ENCODE measurements at places on chromosomes 1 and 21.

GRCh38 chr1:201094832-201095231 lies 17.4 kb downstream of the CACNA1S start:
- no peak for ATAC-seq

DNA sequence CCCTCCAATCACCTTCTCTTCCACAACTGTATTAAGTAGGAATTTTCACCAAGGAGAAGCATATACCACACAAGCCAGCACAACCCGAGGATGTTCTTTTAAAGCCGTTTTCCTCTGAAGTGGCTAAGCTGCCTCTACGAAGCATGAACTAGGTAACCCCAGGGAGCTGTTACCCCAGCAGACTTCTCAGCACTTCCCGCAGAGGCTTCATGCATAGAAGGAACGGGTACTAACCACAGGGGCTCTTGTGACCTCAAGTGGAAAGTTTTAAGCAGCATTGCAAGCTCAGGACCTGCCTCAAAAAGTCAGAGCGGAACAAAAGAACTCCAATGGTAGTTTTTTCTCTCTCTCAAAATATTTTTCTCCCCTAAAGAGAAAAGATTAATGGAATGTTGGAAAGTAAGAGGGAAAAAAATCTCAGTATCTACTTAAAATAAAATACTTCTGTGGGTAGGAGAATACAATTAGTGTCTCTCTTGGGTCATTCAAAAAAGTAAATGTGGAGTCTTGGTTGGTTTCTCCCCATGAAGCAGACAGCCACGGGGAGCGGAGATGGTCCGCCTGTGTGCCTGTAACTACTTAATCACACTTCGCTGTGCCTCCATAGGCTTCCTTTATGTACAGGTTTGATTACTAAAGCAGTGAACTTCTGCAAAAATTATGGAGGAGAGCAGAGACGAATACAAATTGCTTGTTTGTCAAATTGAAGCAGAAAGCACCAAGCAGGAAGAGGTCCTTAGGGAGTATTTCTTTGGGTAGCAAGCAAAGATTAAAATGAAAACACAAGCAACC lies 40.9 kb downstream of the STX6 start:
- peak; percentile 53 for ATAC-seq

DNA sequence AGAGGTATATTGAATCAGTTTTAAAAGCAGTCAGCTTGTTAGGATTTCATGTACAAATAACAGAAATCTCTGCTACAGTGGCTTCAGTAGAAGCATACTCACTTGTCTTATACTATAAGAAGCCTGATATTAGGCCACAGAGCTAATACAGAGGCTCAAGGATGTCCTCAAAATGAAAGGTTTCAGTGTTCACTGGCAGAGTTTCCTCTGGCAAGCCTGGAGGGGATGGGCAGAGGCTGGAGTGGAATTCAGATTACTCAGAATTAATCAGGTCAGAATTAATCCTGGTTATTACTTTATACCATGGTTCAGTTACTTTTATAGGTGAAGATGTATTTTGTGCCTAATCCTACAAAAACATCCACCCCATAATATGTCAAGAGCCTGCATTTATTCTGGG lies 520.5 kb downstream of the USP25 start:
- no peak for ATAC-seq

DNA sequence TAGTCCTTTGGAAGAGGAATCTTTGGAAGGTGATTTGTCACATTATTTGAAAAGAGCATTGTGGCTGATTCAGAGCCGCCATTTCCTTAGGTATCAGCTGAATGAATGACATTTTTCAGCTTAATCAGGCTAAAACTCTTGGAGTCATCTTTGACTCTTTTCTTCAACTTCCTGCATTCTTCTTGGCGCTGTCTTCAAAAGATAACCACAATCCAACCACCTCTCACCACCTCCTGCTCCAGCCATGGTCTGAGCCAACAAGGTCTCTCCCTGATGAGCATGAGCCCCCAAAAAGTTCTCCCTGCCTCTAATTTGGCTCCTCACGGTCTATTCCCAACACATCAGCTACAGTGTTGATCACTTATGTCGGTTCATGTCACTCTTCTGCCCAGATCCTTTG lies 297.6 kb upstream of the RUNX1 start:
- no peak for ATAC-seq

GRCh38 chr1:16013220-16013907 lies 4.5 kb downstream of the HSPB7 start:
- peak; percentile 70 for ATAC-seq

GRCh38 chr1:232445361-232446106 lies 184.4 kb downstream of the SIPA1L2 start:
- no peak for ATAC-seq

DNA sequence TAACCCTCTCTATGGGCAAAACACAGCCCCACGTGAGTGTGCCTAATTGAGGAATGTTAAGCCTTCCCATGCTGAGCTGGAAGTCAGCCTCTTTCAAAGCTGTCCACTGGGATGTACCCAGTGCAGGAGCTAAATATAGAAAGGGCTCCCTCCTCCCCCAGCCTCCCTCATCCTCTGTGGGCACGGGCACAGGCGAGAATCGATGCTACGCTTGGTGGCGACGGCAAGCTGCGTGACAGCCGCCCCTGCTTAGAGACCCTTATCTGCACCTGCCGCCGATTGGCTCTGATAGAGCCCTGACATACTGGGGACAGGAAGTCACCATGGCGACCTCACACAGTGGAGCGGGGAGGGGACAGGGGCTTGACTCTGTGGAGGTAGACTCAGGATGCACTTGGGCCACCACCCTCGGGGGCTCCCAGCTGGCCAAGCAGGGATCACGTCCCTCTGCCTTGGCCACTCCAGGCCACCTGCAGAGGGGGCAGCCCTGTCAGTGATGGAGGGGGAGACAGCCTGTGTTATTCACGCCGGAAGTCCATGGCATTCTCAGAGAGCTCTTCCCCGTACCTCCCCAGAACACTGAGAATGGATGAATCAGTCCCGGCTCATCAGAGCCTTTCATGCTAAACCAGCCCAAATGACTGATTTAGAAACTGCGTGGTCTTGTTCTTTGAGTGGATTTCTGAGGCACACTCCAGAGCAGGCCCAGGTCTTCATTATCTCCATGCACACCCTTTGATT lies 84.8 kb downstream of the KCND3 start:
- peak; percentile 78 for ATAC-seq

GRCh38 chr1:206821493-206821892 lies 43.9 kb upstream of the IL20 start:
- ATAC-seq: no peak

- no peak for ATAC-seq
Measured at GRCh38 chr1:208059409-208060001, 148.6 kb upstream of the CD34 start.

DNA sequence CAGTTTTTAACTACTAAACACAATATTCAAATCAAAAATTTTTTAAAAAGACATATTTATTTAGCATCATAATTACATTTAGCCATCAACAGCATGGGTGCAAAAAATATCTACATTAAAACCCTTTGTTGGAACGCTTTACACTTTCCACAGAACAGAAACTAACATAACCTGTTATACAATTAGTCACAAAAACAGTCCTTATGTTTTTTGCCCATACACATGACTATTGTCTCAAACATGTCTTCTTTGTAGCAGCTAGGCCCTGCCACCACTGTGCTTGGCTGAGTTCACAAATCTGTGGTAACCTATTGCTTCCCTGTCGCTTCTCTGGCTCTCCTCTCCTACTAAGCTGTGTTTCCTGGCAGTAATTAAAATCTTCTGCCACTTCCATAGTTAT lies 1350.0 kb upstream of the ADGRL2 start:
- ATAC-seq: no peak

DNA sequence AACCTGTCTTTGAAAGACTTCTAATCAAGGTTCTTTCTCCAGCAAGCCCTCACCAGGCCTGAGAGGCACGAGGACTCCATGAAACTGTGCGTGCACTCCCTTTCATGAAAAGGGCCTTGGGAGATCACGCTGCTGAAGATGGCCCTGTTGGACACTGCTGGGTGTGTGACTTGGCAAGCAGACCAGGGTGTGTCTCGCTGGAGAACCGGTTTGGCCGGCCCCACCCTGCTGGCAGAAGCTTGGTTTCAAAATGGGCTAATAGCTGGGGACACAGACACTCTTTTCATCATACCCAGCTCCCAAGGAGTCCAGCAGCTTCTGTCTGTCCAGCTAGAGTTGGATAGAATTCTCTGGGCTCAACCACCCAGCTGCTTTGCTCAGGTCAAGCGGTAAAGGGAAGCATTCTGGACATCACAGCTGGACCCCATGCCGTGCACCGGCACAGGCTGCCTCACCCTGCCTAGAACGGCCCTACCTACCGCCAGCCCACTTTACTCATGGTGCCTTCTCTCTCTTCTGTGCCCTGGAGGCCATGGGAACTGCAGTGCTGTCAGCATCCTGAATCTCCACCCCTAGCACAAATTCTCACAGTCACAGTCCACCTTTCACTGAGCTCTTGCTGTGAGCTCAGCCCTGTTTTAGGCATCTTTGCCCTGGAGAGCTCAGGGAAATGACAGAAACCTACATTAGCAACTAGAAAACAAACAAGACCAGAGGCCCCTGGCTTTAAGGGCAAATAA lies 24.6 kb downstream of the PKP1 start:
- no peak for ATAC-seq

GRCh38 chr1:2470290-2471158 lies 5.6 kb upstream of the PLCH2 start:
- no peak for ATAC-seq

- no peak for ATAC-seq
Measured at GRCh38 chr1:33610864-33611455, 138.5 kb downstream of the ZSCAN20 start.
